ENCODE measurements at places on chromosomes 16 and 17.

- DNase-seq: no peak
Observed at GRCh38 chr16:20830372-20830771, 24.0 kb downstream of the REXO5 start.

- DNase-seq: peak; percentile 47
Observed at GRCh38 chr17:77439189-77440018, 298.6 kb downstream of the SEC14L1 start.

DNA sequence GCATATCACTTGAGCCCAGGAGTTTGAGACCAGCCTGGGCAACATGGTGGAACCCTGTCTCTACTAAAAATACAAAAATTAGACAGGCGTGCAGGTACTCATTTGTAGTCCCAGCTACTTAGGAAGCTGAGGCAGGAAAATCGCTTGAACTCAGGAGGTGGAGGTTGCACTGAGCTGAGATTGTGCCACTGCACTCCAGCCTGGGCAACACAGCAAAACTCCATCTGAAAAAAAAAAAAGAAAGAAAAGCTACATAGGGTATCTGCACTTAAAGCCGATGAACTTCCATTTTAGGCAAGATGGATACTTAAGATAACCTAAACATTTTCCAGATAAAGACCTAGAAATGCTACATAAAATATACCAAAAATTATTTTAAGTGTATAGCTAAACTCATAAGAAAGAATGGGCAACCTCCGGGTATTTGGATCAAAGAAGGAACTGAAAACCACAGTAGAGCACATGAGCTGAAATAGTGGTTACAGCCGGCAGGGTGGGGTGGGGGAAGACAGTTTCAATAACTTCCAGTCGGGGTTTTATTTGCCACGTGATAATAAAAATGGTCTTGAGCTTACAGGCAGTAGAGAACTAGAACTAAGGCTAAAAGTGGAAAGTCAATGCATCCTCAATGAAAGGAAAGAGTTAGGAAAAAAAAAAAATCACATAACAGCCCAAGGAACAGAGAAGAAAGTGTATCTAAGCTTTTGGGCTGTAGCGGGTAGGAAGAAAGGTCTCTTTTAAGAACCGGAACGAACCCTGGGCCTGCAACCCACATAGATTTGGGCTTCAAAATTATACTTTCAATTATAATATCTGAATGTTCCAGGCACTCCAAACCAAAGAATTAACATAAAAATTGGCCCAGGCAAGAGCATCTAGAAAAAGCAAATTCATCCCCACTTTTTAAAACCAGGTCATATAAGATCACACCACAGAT lies 53.1 kb downstream of the CFDP1 start:
- no peak for DNase-seq

- DNase-seq: no peak
Observed at GRCh38 chr16:17063201-17064139, 407.3 kb downstream of the XYLT1 start.

DNA sequence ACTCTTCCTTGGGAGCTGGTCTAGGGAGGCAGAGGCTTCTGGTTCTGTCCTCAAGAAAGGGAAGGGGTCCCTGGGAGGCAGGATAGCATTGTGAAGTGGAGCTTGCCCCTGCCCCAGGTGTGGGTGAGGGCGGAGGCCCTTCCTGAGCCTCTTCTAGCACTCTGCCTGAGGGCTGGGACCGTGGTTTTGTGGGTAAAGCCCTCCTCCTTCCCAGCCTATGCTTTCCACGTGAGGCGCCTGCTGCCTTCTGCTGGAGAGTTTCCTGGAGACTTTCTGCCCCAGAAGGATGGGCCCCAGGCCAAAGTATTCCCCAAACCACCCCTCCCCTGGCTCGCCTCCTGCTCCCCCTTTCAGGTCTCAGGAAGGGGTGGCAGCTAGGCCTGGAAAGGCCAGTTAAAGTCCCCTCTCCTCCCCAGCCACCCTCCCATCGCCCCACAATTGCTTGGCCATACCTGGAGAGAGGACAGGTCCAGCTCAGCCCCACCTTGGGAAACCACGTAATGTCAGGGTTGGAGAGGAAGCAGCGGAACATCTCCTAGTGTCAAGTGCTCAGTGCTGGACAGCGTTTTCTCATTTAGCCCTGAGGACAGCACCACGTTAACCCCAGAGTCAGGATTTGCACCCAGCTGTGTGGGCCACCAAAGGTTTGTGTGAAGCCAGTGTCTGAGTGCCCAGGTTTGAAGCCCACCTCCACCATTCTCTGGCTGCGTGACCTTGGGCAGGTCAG lies 5.6 kb downstream of the SBK1 start:
- DNase-seq: no peak

DNA sequence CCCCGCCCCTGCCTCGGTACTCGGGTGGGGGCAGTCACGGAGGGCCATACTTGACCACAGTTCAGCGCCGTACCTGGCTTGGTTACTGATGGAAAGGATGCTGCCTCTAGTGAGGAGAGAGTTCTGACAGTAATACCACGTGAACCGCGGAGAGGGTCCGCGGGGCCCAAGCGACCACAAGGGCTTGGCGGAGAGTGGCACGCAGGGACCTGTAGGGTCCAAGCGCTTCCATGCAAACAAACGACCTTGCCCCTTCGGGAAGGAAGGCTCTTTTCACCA lies 9.2 kb downstream of the KDM6B start:
- DNase-seq: no peak

- no peak for DNase-seq
Observed at GRCh38 chr16:85081038-85081437, 31.2 kb downstream of the CIBAR2 start.

DNA sequence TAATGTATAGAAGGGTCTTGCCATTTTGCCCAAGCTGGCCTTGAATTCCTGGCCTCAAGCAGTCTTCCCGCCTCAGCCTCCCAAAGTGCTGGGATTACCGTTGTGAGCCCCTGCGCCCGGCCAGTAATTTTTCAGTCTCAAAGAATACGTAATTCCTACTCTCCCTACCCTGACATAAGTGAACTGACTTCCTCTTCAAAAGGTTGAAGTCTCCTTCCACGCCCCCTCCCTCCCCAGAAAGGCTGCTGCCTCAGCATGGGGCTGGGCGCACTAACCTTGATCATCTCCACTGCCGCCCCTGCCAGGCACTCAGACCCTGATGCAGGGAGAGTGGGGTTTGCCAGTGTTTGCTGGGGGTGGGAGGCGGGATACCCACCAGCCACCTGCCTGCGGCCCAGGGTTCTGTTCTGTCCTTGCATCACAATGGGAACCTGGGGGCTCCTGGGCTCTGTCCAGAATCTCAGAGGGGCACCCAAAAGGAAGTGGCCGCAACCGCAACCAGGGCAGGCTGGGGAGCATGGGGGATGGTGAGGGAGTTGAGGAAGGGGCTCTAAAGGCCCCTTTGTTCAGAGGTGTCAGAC lies 27.5 kb downstream of the KIFC3 start:
- DNase-seq: no peak

DNA sequence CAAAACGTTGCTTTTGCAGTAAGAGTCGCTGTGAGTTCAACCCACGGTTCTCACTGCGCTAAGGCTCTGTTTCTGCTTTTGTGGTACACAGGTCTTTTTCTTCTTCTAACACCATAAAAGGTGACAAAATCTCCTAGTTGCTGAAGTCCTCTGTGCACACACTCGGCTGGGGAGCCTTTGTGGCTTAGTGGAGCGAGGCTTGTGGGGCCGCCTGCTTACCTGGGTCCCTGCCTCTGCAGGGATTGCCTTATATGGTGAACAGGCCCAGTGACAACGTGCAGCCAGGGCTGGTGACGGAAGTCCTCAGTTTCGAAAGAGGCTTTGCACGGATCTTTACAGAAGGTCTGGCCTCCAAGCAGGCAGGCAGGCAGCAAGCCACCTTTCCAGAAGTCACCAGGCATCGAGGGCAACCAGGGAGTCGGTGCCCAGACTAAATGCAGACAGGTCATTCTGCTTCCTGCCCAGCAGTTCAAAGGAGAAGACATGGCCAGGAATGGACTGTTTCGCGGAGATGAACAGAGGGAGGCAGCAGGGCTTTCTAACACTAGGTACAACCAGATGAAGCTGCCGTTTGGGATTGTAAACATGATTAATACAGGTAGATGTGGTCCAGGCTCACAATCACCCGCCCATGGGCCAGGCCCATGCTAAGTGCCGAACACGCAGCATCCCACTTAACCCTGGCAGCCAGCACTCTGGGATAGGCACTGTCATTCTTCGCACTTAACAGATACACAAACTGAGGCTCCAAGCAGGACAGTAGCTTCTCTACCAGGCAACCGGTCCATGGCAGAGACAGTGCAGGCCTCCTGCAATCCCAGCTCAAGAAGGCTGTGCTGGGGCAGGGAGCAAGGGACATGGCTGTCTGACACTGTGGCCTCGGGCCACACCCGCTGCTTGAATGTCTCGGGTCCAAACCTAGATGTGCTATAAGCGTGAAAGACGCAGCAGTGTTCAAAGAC lies 10.7 kb upstream of the MEAK7 start:
- DNase-seq: no peak

DNA sequence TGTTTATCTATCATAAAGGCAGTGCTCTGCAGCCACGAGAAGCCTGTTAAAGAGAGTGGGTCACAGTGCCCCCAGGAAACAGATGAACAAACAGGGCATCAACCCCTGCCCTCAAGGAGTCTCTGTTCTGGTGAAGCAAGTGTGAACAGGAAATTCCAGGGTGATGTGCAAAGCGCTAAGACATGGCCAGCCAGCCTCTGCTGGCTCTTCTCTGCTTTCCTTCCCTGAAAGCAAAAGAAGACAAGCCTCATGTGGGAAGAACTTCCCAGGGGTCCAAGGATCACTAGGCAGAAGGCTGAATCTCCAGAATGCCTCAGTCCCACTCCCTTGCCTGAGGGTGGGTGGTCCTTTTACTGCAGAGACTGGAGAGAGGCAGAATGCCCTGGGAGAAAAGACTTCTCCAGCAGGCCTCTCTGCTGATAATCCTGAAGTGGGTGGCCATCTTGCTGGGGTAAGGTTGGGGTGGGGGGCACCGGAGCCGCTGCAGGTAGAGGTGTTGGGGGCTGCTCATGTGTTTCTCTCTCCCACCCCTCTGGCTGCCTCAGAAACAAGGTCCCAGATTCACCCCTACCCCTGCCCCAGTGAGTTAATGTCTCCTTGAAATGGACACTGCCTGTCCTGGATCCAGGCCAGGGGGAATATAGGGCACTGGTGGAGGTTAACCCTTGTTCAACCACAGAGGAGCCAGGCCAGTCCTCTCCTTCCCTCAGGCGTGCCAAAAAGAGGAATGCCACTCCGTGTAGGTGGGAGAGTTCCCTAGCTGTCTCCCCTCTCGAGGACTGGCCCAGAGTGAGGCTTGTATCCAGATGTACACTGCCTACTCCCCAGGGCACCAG lies 2.4 kb downstream of the ANKRD13B start:
- DNase-seq: peak; percentile 29

DNA sequence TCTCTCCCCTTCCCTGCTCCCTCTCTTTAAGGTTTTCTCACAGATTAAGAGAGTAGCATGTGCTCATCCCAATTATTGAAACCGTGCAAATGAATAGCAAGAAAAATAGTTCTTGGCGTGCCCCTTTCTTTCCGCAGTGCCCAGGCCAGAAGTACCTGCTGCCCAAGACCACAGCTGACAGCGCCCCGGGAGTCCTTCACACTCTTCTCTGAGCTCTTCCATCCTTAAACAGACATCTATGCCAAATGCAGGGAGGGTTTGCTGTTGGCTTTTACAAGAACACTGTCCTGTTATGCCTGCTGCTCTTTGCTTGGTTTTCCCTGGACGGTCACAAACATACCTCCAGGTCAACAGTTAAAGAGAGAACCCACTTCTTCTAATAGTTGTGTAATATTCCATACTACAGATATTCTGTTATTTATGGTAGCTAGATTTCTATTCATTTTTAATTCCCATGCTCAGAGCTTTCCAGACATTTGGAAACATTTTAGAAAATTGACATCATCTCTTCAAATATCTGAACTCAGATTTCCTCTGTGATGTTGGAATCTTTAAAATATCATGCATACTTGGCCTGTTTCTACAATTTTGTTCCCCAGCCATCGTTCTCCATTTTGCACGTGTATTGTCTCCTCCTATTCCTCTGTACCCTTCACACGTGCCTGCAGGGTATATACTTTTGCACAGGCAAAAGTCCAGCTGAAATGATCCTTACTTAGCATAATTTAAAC lies 416.7 kb downstream of the WWOX start:
- no peak for DNase-seq
